ENCODE measurements at places on chromosomes 4 and X. TPM values are rescaled to one million over a fixed set of nuclear protein-coding genes. Genes with fewer than 3 reads are reported as not detected.
A peak's percentile ranks its signal among the peaks of the same experiment; 100 is the strongest.

IRF2 gene
- total RNA-seq = 13.2 TPM

MAGEH1 gene
- 25.7 TPM for total RNA-seq

DAPP1 gene
- not detected for total RNA-seq

MAGEC3 gene
- not detected for total RNA-seq

F9 gene
- not detected for total RNA-seq

DNA sequence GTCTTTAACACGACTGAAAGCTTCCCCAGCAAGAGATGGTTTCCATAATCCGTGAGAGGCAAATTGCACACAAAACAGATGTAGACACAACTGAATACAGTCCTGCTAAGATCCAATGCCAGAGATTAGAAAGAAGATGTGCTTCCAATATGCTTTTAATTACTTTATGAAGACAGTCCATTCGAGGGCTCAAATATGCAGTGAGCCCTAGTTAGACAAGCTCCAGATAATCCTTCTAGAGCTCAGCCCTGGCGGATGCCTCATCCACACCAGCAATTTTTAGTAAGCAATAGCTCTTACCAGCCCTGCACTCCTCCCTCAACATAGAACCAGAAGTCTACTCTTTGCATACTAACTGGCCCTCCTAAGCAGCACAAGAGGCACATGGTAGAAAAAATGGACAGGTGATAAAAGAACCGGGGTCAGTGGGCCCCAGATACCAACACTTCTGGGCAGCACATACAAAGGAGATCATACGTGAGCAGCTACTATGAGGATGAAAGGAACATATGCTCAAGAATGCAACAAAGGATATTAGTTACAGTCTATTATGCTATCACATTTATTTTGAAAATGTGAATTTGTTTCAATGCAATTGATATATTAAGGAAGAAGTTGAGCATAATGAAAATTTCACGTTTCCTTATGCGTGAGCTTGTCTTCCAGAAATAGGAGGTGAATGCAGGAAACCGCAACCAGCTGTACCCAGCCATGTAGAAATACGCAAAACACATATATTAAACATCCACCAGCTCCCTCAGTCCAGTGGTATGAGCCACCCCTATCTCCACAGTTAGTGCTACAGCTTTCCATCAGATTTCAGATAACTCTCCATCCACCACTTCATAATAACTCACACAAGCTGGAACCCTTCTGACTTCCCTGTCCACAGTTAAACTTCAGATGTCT is 34.3 kb downstream of the GPC4 start:
- no peak for DNase-seq
- peaks cover 40% of the 10 kb centered on the region for H3K4me1 ChIP-seq
- no peaks in the 10 kb centered on the region for H3K27me3 ChIP-seq
- H3K36me3 ChIP-seq = no peaks in the 10 kb centered on the region
- no peak overlapping the region for H3K27ac ChIP-seq
- H3K4me3 ChIP-seq = no peak overlapping the region

GRCh38 chr4:58734030-58734674 is 1624.0 kb upstream of the IGFBP7 start:
- peaks cover 10% of the 10 kb centered on the region for H3K27me3 ChIP-seq
- H3K27ac ChIP-seq = no peak overlapping the region
- DNase-seq = no peak
- H3K4me1 ChIP-seq = peaks cover 3% of the 10 kb centered on the region
- H3K36me3 ChIP-seq = no peaks in the 10 kb centered on the region
- no peak overlapping the region for H3K4me3 ChIP-seq

GRCh38 chrX:118615141-118615540 is 112.3 kb upstream of the IL13RA1 start:
- no peak overlapping the region for H3K27ac ChIP-seq
- no peaks in the 10 kb centered on the region for H3K27me3 ChIP-seq
- H3K4me1 ChIP-seq = no peaks in the 10 kb centered on the region
- DNase-seq = no peak
- no peak overlapping the region for H3K4me3 ChIP-seq

- H3K36me3 ChIP-seq = peaks cover 9% of the 10 kb centered on the region
- H3K27ac ChIP-seq = no peak overlapping the region
- no peak overlapping the region for H3K4me3 ChIP-seq
- H3K27me3 ChIP-seq = no peaks in the 10 kb centered on the region
Observed at GRCh38 chrX:2441466-2441865, 59.3 kb downstream of the DHRSX start.

DNA sequence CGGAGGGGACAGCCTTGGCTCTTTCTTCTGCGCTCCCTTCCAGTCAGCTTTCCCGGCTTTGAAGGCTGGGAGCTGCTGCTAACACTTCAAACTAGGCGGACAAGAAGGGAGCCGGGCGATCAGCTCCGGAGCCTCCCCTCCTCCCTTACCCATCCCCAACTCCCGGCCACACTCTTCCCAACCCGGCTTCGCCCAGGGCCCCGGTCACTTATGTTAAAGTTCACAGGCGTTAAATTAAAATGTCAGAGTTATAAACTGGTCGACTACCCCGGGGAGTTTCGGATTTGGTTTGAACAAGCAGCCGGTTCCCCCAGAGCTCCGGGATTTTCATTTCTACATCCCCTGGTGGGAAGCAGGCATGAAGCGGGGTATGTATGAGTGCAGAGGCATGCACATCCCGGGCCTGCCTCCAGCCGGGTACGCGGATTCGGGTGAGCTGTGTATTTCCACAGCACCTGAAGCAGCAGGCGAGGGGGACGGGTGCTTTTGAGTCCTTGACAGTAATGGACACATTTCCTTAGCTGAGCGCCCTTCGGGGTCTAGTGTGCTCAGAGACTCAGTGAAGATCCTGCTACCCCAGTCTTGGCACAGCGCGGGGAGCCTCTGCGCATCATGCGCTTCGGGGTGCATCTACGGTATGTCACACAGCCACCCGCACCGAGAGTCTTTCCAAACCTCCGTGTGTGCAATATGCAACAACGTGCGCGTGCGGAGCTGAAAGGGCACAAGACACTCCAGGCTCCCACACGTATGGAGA is 880 bp downstream of the UNC5C start:
- DNase-seq = no peak
- peaks cover 3% of the 10 kb centered on the region for H3K27me3 ChIP-seq
- H3K36me3 ChIP-seq = peaks cover 2% of the 10 kb centered on the region
- H3K27ac ChIP-seq = peak overlapping the region; percentile 98

DNA sequence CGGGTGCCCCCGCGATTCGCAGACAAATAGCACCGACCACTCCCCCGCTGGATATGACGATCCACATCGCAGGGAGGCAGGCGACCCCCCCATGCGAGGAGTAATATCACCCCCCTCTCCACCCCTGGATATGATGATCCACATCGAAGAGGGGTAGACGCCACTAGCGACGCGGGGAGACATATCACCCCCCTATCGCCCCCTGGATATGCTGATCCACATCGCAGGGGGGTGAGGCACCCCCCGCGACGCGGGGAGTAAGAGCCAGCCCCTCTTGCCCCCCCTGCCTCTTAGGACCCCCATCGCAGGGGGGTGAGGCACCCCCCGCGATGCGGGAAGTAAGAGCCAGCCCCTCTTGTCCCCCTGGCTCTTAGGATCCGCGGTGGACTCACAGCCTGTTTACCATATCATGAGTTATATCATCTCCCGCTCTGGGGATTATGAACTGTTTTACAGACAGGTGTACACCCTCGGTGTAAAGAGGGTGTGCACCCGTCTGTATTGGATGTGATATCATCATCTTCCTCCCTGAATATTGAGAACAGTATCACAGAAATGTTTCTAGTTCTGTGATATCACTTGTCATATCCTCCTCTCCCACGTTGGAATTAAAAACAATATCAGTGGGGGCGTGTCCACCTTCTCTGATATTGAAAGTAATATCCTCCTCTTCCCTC is 22.7 kb upstream of the DRD5 start:
- DNase-seq = no peak
- H3K4me1 ChIP-seq = no peaks in the 10 kb centered on the region
- peaks cover 22% of the 10 kb centered on the region for H3K27me3 ChIP-seq
- H3K4me3 ChIP-seq = no peak overlapping the region
- no peak overlapping the region for H3K27ac ChIP-seq

DNA sequence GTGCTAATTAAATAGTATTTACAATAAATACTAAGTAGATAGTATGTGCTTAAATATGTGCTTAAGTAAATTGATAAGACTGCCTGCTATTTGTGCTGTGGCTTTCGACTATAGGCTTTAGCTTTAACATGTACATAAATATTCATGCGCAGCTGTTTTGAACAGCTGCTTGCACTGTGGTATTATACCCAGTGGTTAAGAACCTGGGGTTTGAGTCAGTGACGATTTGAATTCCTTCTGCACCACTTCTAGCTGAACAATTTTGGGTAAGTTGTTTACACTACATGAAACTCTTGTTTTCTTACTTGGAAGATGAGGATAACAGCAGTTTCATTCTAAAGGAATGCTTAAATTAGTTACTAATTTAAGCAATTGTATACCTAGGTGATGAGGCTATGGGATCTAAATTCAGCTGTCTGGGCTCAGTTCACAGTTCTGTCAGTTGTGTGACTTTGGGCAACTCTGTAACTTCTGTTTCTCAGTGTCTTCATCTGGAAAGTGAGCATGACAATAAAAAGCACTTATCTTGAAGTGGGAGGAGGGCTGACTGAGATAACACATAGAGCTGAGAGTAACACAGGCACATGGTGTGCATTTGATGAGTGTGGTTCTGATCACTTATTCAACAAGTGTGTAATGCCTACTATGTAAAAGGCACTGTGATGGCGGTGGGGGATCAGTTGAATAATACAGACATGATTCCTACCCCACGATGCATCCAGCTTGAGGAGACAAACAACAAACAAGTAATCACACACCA is 37.0 kb downstream of the HPGDS start:
- H3K4me1 ChIP-seq = peaks cover 17% of the 10 kb centered on the region
- DNase-seq = no peak
- H3K27me3 ChIP-seq = no peaks in the 10 kb centered on the region
- no peak overlapping the region for H3K27ac ChIP-seq
- H3K4me3 ChIP-seq = no peak overlapping the region

DNA sequence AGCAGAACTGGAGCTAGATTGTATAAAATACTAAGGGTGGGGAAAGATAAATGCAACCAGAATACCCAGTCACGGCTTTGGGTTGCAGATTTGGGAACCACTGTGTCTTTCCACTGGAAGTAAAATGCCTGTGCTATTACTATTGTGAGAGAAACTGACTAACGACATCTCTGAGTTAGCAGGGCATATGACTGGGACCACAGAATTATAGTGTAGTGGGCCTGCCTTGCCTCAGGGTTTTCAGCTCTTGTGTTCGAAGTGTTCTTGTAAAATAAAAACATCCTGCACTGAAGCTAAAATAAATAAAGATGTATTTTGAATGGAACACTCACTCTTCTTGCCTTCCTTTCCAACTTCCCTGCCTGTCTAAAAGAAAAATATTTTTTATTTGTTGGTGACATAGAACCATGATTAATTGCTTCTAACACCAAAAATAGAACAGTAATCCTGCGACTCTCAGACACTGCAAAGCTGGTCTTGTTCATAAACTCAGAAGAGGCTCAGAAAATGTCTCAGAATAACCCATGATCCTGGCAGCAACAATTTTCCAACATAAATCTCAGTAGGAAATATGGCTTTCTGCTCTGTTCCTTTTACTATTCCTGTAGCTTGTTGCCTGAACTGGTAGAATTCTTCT is 104.2 kb downstream of the FAM47B start:
- peaks cover 16% of the 10 kb centered on the region for H3K4me1 ChIP-seq
- no peak overlapping the region for H3K27ac ChIP-seq
- no peak overlapping the region for H3K4me3 ChIP-seq
- H3K27me3 ChIP-seq = no peaks in the 10 kb centered on the region
- DNase-seq = no peak

- H3K4me3 ChIP-seq = no peak overlapping the region
- no peaks in the 10 kb centered on the region for H3K4me1 ChIP-seq
- no peak for DNase-seq
- no peaks in the 10 kb centered on the region for H3K27me3 ChIP-seq
Observed at GRCh38 chrX:44314808-44315207, 28.7 kb downstream of the EFHC2 start.

- no peak overlapping the region for H3K27ac ChIP-seq
- H3K4me3 ChIP-seq = no peak overlapping the region
- no peak for DNase-seq
- no peaks in the 10 kb centered on the region for H3K36me3 ChIP-seq
Observed at GRCh38 chrX:102715967-102716366, 3.7 kb downstream of the GPRASP2 start.

DNA sequence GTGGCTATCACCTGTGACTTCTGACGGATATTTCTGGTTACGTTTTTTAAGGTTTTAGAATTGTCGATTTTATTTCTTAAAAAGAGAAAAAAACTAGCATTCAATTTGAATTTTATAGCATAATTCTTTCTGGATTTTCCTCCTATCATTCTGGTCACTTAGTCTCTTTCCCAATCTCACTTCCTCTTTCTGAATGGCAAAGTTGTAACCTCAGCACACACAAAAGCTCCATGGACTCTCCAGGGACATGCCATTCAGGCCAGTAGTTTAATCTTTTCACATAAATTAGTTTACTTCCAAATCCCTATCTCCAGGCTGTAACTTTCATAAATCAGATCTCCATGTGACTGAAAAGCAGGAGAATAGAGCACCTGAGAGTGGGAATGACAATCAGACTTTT is 110.7 kb downstream of the ARAP2 start:
- H3K4me1 ChIP-seq = peaks cover 16% of the 10 kb centered on the region
- no peak overlapping the region for H3K27ac ChIP-seq
- no peak for DNase-seq
- H3K36me3 ChIP-seq = no peaks in the 10 kb centered on the region

- no peaks in the 10 kb centered on the region for H3K4me1 ChIP-seq
- no peaks in the 10 kb centered on the region for H3K36me3 ChIP-seq
- no peaks in the 10 kb centered on the region for H3K27me3 ChIP-seq
- H3K27ac ChIP-seq = no peak overlapping the region
- no peak overlapping the region for H3K4me3 ChIP-seq
- DNase-seq = no peak
Observed at GRCh38 chr4:45855857-45856256, 268.0 kb downstream of the GABRG1 start.

GRCh38 chr4:188429965-188430364 is 290.7 kb downstream of the TRIML1 start:
- peaks cover 4% of the 10 kb centered on the region for H3K36me3 ChIP-seq
- DNase-seq = no peak
- H3K27me3 ChIP-seq = no peaks in the 10 kb centered on the region
- peaks cover 46% of the 10 kb centered on the region for H3K4me1 ChIP-seq

GRCh38 chr4:14621731-14622463 is 380.4 kb upstream of the CPEB2 start:
- H3K27me3 ChIP-seq = peaks cover 2% of the 10 kb centered on the region
- H3K4me3 ChIP-seq = no peak overlapping the region
- H3K27ac ChIP-seq = no peak overlapping the region
- no peak for DNase-seq

DNA sequence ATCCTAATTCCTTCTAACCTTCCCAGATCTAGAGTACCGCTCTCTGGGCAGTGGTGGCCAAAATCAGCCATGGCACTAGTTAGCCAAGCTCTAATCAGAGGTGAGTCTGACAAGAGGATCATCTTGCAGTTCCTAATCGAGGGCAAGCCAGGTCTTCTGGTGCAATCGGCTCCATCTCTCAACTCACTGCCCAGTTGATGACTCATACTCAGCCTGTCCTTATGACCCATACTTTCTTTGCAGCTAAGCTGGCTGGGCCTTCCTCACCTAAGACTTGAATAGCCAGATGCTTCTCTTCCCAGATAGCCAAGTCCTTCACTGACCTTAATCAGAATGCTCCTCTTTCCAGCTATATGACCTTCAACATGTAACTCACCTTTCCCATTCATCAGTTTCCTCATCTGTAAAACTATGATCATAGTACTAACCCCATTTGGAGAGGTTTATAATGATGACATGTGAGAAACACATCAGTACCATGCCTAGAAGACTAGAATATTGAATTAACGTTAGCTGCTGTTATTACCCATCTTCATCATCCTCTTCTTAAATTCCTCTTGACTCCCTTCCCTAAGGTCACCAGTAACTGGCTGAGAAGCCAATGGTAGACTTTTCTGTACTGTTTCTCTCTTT is 57.1 kb downstream of the RELL1 start:
- H3K27ac ChIP-seq = no peak overlapping the region
- H3K4me1 ChIP-seq = peaks cover 16% of the 10 kb centered on the region
- H3K4me3 ChIP-seq = no peak overlapping the region
- DNase-seq = no peak
- H3K27me3 ChIP-seq = no peaks in the 10 kb centered on the region
- peaks cover 16% of the 10 kb centered on the region for H3K36me3 ChIP-seq
